ENCODE measurements at places on chromosomes 2 and 18.
A peak's percentile ranks its signal among the peaks of the same experiment; 100 is the strongest.

DNA sequence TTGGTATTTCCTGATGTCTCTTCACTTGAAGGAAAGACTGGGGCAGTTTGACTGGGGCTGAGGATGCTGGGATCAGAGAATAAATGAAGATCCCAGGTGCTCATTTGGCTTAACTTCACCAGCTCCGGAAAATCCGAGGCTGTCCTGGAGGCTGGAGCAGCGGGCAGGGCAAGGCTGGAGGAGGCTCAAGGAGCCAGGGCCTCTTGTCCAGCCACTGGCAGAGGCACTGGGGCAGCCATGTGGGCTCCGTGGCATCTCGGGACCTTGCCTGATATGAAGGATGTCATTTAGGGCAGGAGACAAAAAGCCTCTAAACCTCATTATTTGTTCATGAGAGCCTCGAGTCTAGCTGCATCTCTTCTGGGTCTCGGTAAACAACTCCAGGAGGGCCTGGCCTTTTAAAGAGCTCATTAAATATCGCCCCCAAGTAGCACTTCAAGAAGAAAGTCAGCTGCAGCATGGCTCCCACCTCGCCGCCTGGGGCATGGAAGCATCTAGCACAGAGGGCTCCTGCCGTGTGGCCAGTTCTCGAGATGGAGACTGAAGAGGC is 13.5 kb upstream of the GPR55 start:
- no peak for DNase-seq

- no peak for DNase-seq
Observed at GRCh38 chr2:57399057-57399456, 647.5 kb upstream of the VRK2 start.

- DNase-seq = no peak
Observed at GRCh38 chr2:126846241-126846640, 52.4 kb upstream of the TEX51 start.

GRCh38 chr2:101500180-101500579 is 25.3 kb upstream of the RFX8 start:
- no peak for DNase-seq

GRCh38 chr2:144508172-144508851 is 11.6 kb downstream of the ZEB2 start:
- DNase-seq = no peak

GRCh38 chr18:69777248-69777647 is 170.4 kb downstream of the CD226 start:
- no peak for DNase-seq

GRCh38 chr2:59737299-59737698 is 816.2 kb downstream of the BCL11A start:
- DNase-seq = no peak

DNA sequence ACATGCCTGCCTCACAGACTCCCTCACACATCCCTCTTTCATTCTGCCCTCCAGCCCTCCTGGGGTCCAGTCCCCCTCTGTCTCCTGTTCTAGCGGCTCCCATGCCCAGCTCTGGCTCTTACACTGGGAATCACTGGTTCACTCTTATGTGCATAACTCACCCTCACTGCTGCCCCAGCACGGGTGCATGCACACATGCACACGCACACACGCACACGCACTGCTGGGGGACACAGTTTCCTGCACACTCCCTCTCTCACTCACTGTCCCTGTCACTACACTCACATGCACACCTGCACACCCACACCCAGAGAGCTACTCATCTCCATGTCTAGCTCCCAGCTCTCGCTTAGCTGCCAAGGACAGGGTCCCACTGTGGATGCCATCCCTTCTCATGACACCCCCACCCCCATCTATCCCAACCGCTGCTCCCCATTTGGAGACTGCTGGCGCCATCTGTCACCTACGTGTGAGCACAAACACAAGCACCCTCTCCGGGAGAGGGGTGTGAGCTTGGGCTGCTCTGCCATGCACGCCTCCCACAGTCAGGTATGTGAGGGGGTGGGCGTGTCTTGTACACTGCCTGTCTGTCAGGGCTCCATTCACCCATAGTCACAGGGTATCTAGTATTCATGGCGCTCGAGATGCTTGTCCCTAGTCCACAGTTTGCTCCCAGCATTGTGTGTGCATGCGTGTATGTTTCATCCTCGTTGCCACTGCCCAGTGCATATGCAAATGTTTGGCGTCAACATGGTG is 1.8 kb downstream of the ASIC4 start:
- no peak for DNase-seq

- no peak for DNase-seq
Observed at GRCh38 chr2:203925512-203926158, 10.9 kb upstream of the ICOS start.

DNA sequence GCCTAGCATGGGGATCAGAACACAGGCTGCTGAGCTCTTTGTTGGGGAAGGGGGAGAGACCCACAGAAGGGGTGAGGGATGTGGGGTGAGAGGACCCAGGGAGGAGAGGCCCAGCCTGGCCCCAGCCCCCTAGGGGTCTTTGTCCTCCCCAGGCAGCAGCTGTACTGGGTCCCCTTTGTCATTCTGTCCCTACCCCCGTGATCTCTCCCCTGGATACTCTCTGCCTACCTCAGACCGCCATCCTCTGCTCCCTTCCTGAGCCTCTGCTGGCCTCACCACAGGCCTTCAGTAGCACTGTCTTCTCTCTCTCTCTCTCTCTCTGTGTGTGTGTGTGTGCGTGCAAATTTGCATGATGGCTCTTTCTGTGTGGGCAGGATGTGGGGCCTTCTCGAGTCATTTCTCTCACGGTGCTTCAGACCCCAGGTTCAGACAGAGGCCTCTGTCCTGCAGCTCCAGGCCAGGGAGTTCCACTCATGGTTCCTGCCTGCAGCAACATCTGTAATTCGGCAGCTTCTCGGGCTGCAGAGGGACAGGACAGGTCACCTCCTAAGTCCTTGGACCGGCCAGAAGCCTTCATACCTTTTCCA is 1.4 kb downstream of the PSD4 start:
- peak; percentile 23 for DNase-seq

GRCh38 chr2:155630760-155631159 is 701.8 kb downstream of the NR4A2 start:
- DNase-seq = no peak

DNA sequence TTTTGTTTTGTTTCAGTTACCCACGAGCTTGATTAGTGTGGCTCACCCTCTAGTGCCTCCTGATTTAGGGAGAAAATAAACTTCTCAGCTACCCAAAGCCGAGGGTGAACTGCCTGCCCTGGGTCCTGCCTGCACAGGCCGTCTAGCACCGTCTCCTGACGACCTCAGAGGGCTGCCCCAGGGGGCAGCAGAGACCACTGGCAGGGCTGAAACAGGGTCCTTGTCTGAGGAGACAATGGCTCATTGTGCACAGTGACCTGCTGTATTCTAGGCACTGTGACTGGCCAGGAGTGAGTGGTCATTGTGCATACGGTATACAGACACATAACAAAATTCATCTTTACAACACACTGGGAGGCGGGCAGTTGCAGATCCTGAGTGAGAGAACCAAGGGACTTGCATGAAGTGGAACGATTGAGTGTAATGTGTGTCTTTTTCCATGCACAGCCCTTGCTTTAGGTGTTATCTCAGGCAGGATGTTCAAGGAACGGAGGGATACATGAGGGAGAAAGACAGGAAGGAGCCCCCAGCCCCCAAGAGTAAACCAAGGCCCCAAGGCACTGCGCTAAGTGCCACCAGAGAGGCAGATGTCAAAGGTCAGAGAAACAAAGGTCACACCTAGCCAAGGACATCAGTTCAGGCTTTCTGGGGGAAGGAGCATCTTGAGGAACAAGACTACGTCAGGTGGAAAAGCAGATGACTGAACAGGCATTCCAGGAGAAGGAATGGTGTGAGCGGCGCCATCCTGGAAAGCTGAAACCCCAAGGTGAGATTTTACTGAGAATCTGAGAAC is 421.3 kb downstream of the LPIN1 start:
- DNase-seq = no peak

- no peak for DNase-seq
Observed at GRCh38 chr2:240899468-240899865, 3.5 kb upstream of the MAB21L4 start.

- no peak for DNase-seq
Observed at GRCh38 chr2:182541268-182541667, 114.4 kb upstream of the PDE1A start.

GRCh38 chr2:120473522-120474271 is 127.8 kb downstream of the INHBB start:
- no peak for DNase-seq

GRCh38 chr2:226267516-226268289 is 531.9 kb downstream of the IRS1 start:
- DNase-seq = no peak

- DNase-seq = peak; percentile 43
Observed at GRCh38 chr2:163132850-163133249, 294.3 kb upstream of the KCNH7 start.

Measured in SW480 (cell line).